ENCODE measurements at places on chromosomes 1 and 21.

DNA sequence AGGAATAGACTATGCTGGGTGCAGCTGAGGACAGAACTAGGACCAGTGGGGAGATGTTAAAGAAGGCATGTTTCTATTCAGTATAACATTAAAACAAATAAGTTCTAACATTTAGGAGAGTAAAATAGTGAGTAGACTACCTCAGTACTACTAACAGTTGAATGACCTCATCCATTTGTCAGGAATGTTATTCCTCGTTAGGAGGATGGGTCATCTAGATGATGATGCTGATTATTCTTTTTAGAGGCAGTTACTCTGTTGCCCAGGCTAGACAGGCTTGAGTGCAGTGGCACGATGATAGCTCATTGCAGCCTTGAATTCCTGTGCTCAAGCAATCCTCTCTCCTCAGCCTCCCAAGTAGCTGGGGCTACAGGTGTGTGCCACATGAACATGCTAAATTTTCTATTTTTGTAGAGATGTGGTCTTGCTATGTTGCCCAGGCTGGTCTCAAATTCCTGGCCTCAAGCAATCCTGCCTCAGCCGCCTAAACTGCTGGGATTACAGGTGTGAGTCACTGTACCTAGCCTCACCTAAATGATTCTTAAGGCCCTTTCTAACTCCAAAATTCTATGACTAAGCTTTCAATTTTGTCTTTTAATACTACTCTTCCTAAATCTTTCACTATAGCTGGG lies 9.3 kb downstream of the EEIG2 start:
- DNase-seq, result no peak

DNA sequence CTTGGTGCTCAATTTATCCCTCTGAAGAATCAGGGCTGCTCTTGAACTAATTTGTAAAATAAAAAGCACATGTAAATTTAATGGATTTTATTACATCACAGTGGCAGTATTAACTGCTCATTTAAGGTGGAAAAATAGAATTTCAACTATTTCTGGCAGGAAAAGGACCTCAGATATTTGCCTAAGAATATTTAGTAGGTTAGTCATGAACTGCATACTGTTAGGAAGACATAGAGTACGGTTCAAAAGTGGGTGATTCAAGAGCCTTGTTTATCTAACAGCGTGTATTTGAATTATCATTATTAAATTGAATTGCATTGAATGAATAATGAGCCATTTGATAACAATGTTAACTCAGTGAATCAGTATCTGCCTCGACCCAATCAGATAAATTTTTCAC lies 248.8 kb upstream of the PBX1 start:
- DNase-seq, result no peak

DNA sequence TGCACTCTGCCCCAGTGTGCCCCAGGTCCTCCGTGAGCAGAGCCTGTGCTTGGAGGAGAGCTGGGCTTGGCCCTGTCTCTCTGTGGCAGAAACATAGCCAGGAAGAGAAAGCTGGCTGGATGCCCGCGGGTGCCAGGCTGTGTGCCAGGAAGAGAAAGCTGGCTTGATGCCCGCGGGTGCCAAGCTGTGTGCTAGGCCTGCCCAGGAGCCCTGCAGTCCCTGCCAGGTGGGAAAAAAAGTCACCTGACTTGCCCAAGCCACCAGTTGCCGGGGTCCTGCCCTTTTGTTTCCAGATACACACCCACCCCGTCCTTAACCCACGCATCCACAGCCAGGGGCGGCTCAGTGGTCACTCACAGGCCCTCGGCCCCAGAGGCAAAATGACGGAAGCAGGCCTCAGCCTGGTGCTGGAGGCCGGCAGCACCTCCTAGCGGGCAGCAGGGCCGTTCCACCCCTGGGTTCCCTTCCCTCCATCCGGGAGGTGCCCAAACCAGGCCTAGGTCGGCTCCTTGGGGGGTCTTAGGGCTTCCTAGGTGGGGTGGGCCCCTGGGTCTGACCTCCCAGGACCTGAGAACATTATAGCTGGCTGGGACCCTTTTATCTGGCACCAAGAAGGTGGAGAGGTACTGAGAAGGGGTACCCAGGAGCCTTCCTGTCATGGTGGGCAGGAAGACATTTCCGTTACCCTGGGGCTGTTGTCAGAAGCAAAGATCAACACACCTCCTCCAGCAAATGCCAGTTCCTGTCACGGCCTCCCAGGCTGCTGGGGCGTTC lies 9.1 kb downstream of the ITGB2 start:
- no peak for DNase-seq

- no peak for DNase-seq
Observed at GRCh38 chr21:35940074-35940927, 120.0 kb downstream of the SETD4 start.

GRCh38 chr1:82507011-82507410 lies 706.3 kb downstream of the ADGRL2 start:
- DNase-seq, result no peak

DNA sequence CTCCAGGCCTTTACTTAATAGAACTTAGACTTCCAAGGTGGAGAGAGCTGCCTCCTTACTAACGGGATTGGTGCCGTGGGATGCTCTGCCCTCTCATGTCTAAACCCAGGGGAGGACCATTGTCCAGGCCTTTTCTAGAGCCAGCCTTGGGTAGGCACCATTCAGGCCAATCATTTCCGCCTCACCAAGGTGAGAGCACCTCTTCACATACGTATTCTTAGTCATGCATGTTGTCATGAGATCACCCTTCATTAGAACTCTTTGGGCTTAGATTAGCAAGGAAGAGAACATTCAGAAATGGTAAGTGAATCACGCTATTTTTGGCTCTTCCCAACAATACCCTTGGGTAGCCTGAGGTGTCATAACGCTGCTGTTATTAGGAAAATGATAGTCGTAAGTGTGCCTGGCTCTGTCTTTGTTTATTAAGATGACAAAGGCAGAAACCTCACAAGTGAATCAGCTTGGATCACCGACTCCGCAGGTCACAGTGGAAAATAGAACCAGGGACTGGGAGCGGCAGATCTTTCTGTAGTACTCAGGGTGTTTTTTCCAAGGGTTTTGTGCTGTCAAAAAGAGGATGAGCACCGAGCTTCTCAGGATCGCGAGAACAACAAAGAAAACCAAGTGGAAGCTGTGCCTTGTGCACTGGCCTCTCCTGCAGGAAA lies 55.0 kb downstream of the HUNK start:
- no peak for DNase-seq

- no peak for DNase-seq
Observed at GRCh38 chr1:59214248-59215208, 82.4 kb upstream of the FGGY start.

DNA sequence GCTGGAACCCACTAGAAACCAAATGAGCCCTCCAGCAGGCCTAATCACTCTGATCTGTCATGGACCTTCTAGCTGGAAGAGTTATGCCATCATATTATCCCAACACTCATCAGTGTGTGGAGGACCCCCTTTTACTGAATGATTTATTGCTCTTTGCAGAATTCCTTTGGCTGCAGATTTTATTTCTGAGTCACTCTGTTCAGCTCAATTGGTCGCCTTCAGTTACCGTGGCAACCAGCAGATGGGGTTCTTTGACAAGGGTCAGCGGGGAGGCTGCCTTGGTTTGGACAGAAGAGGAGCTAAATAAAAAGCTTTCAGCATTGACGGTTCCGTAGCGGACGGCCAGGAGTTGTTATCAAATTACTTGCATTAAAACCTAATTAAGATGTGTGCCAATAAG lies 220.1 kb downstream of the SDCCAG8 start:
- peak; percentile 75 for DNase-seq

DNA sequence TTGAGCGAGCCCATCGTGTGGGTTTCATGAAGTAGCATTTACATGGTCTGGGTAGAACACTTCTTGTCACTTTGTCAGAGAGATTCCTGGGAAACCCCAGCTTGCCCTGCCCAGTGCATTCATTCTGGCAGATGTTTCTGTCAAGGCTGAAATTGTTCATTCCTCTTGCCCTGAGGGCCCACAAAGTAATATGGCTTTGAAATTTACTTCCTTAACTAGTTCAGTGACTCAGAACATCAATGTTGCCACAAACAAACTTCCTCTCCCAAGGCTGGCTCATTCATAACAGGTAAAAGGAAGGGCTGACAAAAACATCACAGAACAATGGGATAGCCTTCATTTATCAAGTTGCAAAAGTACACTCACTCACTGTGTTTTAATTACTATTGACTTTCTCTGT lies 5.0 kb upstream of the KIAA0040 start:
- DNase-seq, result no peak

GRCh38 chr1:210400043-210400840 lies 71.5 kb downstream of the HHAT start:
- peak; percentile 71 for DNase-seq

- peak; percentile 49 for DNase-seq
Observed at GRCh38 chr1:8873506-8874229, 4.8 kb downstream of the ENO1 start.

DNA sequence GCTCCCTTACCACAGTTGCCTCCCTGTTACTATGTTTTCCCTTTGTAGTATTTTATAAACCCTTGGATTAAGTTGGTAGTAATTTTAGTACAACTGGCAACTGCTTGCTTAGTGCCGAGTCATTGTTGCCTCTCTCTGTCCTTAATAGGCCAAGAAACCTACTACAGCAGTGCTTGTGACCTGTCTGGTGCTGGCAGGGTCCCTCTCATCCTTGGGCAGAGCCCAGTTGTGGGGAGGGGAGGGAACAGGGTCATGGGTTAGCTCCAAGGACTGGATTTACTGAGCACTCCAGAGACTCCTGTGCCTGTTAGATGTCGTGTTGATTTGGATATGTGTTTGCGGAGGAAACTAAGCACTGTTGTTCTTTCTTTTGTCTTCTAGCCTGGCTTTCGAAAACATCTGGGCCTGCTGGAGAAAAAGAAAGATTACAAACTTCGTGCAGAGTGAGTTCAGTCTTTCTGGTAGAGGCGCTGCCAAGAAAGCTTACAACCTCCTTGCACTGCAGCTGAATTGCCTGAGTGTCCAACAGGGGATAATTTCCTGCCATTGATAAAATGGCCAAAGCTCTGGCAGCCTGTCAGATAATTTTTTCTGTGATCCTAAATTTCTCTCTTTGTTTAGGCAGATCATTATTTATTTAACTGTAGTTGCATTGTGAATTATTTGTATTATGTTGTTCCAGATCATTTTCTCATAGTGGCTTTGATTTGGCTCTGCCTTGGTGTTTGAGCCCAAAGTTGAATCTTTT lies 3.6 kb downstream of the UTP11 start:
- no peak for DNase-seq

- DNase-seq, result no peak
Observed at GRCh38 chr1:118914379-118915161, 73.6 kb downstream of the TBX15 start.

GRCh38 chr1:50213505-50213904 lies 104.8 kb downstream of the ELAVL4 start:
- DNase-seq, result no peak

- no peak for DNase-seq
Observed at GRCh38 chr1:112896783-112897182, 59.2 kb downstream of the SLC16A1 start.

Data from BE2C (cell line).